ENCODE measurements at places on chromosomes 11 and 22.

GRCh38 chr11:45394294-45395085 lies 108.3 kb upstream of the SYT13 start:
- no peak for DNase-seq

GRCh38 chr22:25494774-25495173 lies 69.7 kb upstream of the GRK3 start:
- DNase-seq, result no peak

DNA sequence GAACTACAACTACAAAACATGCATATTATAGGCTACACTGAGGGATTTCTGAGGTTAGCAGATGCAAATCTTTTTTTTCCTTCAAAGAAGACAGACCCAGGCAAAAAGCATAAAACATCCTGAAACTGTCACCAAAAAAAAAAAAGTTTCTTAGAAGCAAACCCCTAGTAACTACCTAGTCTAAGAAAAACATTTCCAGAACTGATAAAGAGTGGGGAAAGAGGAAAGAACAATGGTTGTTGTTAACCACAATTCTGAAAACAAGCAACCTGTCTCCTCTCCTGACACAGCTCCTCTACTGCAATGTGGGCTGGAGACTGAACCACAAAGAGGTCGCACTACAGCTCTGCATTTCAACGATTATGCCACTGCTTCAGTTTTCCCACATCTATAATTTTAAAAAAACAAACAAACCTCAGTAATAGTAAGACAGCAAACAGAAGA lies 15.0 kb downstream of the DENND5A start:
- DNase-seq, result no peak

GRCh38 chr22:32802237-32802765 lies 796 bp downstream of the TIMP3 start:
- DNase-seq, result no peak

DNA sequence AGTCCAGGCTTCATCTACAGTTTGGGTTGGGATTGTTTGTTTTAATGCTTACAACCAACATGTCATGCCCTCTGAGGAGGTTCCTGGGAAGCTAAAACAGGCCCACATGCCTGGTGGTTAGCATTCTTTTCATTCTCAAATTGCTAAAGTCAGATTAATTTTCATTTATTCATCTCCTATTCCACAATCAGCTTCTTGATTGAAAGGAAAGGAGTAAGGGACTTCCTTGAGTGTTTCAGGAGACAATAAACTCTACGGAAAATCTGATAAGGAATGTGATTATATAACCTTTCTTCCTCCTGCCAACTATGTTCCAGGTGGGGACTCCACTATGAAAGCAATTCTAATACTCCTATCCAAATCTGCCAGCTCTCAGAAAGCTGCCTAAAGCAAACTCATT lies 30.8 kb downstream of the MRTFA start:
- DNase-seq, result no peak

- no peak for DNase-seq
Observed at GRCh38 chr11:20654038-20654437, 15.3 kb upstream of the NELL1 start.

- no peak for DNase-seq
Observed at GRCh38 chr22:23064381-23065068, 5.8 kb upstream of the GNAZ start.

GRCh38 chr11:44777209-44778194 lies 50.7 kb downstream of the TSPAN18 start:
- no peak for DNase-seq

- no peak for DNase-seq
Observed at GRCh38 chr11:6824136-6824823, 21.2 kb upstream of the OR10A5 start.

DNA sequence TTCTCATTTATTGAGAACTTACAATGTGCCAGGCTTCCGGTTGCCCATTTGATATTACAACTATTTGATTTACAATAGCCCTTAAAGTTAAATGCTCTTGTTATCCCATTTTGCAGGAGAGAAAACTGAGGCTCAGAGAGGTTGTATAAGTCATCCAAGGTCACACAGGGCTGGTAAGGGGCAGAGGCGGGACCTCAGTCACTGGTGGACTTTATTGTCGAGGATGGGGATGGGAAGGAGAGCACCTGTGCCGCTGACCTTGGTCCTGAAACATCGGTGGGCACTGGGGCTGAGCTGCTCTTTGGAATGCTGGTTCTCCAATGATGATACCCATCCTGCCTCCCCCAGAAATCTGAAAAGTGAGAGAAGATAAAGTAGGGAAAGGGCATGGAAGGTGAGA lies 265.4 kb downstream of the MIAT start:
- no peak for DNase-seq

All from NCI-H446 treated with DMSO at 0.1 percent for 48 hours (cell line).